NCI-H1436 treated with DMSO at 0.1 percent for 48 hours (cell line): ENCODE measurements at places on chromosomes 3 and 15.

DNA sequence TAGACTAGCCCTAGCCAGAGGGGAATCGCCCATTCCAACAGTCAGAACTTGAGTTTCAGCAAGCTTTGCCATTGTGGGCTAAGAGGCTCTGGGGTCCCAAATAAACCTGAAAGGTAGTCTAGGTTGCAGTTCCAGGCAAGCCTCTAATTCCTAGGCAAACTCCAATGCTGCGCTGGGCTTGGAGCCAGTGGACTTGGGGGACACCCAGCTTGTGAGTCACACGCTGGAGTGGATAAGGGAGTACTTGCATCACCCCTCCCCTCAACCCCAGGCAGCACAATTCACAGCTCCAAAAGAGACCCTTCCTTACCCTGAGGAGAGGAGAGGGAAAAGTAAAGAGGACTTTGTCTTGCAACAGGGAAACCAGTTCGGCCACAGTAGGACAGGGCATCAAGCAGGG is 105.2 kb upstream of the DPPA4 start:
- no peak for DNase-seq

GRCh38 chr3:36058404-36059030 is 321.8 kb upstream of the STAC start:
- peak; percentile 25 for DNase-seq

- no peak for DNase-seq
Observed at GRCh38 chr3:66241466-66241865, 20.7 kb downstream of the SLC25A26 start.

DNA sequence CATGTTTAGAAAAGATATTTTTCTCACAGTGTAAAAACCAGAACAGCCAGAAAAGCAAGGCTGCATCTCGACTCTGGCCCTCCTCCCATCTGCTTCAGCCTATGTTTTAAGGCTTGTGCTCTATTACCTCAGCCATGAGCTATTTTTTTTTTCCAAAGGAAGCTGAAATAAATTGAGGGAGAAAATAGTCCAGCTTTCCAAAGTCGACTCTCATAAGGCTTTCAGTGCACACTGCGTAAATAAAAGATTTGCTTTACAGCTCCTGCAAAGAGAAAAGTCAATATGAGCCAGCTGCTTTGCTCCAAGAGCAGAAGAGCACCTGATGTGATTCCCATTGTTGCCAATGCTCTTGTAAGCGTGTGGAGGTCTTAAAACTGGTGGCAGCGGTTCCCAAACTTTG is 26.7 kb downstream of the SCG3 start:
- DNase-seq, result no peak

- DNase-seq, result no peak
Observed at GRCh38 chr3:1288805-1289494, 196.1 kb downstream of the CNTN6 start.

DNA sequence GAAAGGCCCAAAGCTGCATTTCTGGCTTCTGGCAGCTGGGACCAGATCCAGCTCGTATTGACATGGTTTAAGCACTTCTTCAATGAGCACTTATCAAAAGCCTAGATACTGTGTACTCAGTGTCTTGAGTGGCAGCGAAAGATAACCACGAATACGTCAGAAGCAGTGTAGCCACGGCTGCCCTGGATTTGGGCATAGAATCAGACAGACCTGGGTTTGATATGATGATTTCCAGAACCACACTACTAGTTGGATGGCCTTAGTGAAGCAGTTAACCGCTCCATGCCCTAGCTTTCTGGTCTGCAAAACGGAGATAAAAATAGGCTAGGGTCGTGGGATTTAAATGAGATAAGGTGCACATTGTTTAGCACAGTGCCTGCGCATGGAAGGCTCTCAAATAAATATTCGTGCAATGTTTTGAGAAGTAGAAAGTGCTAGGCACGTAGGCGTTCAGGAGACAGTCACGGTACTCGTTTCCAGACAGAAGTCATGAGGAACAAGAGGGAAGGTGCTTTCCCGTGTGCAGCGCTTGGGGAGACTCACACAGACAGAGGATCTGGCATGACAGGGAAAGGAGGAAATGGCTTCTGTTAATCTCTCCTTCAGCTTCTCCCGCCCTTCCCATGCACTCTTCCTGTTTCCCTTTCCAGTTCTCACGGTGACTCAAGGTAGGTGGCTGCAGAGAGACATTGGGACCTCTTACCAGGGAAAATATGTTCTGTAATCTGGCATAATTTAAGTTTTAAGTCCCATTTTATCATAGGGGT is 70.3 kb downstream of the CCNL1 start:
- DNase-seq, result no peak

- no peak for DNase-seq
Observed at GRCh38 chr15:71732636-71733035, 77.7 kb upstream of the NR2E3 start.

DNA sequence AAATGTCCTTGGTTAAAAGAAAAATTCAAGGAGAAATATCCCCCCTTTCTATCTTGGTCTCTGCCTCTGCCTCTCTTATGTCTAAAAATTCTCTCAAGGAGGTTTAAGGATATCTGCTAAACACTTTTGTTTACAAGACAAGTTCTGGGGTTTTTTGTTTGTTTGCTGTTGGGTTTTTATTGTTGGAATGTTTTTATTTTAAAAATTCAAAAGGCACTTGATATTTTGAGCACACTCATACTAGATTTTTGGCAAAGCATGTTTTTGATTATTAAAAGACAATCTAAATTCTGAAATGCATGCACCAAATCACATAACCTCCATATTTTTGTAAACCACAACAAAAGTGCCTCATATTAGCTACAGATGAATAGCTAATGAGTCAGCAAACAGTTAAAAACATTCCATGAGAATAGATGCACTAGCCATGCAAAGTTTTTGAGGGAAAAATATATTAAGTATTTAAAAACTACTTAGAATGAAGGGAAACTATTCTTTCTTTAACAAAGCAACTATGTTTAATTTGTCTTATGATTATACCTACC is 84.6 kb downstream of the ZBTB20 start:
- DNase-seq, result no peak

- no peak for DNase-seq
Observed at GRCh38 chr3:62602987-62603386, 229.6 kb upstream of the FEZF2 start.

- no peak for DNase-seq
Observed at GRCh38 chr3:133999891-134000685, 29.6 kb downstream of the SLCO2A1 start.

GRCh38 chr3:13262493-13263211 is 157.5 kb downstream of the NUP210 start:
- no peak for DNase-seq

DNA sequence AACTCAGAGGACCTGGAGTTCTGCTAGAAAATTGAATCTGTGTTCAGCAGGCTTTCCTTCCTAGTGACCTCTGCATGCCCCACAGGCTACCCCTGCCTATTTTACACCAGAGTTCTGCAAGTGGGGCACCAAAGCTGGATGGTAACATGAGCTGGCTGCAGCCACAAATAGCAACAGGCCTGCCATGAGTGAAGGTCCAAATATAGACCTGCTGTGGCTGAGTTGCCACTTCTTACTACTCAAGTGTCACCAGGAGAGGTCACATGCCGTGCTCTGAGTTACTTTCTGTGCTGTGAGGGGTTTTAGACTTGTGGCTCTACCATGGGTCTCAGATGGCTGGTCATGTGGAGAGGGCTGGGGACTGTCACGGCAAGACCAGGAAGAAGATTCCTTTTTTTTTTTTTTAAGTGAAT is at the start of gene FSD2:
FSD2 (minus strand) TSS at position 76 of the 413 bp plus-strand sequence. CDS start 18,679 bp downstream, outside the sequence.
- DNase-seq, result no peak

DNA sequence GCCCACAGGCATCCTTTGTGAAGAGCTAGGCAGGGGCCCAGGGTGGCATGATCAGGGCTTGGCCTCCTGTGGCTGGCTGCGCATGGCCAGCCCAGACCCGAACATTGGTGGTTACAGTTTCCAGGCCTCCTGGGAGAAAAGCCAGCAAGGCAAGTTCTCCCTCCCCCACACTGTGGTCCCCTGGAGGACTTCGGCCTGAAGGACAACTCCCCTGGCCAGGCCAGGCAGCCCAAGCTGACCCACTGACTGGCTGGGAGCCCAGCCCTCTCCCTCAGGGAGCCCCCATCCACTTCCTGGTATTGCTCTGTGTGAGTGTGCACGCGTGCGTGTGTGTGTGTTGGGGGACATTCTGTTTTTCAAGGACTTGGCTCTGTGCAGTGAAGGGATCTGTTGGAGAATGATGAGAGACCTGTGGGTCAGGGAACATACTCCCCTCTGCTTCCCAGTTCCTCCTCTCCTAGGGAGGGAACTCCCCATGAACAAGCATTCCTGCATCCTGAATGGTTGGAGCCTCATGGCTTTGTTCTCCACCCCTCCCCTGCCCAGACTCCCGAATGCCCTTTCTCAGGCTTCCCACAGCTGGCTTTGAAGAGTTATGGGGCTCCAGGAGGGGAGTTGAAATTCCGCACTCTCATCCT is 29.5 kb downstream of the CORO2B start:
- no peak for DNase-seq

- no peak for DNase-seq
Observed at GRCh38 chr3:181919375-181919774, 207.7 kb downstream of the SOX2 start.

DNA sequence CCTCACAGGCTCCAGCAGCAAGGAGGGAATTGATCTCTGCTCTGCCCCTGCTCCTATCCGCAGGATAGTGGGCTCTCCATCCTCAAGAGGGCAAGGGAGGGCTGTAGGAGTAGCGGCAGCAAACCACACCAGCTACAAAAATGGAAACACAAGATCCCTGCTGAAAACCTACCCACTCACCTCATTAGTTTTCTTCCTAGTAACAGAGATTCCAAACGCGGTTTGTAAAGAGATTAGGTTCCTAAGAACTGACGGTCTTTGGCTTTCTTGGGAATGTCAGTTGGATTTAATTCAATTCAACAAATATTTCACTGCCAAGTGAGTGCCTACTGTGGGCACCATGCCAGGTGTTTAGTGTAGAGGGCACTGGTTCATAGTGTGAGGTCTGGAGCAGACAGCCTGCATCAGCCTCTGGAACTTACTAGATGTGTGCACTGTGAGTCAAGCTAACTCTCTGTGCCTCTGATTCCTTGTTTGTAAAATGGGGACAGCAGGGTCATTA is 84.7 kb downstream of the MRPL46 start:
- no peak for DNase-seq

DNA sequence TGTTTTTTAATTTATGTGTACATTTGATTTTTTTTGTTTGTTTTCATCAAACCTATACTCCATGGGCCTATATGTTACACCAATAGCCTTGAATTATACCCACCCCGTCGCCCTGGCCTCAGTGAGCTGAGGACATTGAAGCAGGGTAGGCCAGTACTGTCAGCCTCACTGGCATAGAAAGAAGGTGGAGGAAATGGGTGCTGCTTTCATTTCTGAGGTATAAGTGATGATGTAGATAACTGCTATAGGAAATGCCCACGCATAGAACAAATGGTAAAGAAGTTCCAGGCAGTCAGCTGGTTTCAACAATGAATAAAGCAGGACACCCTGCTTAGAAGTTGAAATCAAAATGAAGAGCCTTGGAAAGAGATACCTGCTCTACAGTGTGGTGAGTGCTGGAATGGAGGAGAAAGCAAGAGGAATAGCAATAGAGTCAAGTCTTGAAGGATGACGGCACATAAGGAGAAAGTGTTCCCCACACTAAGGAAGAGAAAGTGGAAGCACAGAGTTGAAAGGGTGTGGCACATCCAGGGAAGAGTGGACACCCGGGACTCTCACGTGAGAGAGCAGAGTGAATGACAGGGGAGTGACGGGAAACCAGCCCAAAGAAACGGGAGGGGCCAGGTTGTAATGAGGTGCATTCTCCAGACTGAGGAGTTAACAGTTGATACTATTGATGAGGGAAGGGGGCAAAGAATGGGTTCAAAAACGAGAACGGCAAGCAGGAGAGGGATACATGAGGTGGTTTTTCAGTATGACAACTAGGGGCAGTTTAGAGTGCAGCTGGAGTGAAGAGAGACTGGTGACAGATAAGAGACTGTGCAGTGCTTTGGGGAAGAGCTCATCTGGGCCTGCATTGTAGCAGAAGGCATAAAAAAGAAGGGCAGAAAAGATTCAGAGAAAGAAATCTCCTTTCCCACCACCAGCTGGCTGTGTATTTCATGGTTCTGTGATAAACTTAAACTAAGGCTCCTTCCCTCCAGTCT is 70.5 kb downstream of the KLHL25 start:
- no peak for DNase-seq

GRCh38 chr3:169390271-169390670 is 273.2 kb downstream of the MECOM start:
- DNase-seq, result no peak

- DNase-seq, result no peak
Observed at GRCh38 chr15:51077221-51078153, 17.2 kb downstream of the TNFAIP8L3 start.

DNA sequence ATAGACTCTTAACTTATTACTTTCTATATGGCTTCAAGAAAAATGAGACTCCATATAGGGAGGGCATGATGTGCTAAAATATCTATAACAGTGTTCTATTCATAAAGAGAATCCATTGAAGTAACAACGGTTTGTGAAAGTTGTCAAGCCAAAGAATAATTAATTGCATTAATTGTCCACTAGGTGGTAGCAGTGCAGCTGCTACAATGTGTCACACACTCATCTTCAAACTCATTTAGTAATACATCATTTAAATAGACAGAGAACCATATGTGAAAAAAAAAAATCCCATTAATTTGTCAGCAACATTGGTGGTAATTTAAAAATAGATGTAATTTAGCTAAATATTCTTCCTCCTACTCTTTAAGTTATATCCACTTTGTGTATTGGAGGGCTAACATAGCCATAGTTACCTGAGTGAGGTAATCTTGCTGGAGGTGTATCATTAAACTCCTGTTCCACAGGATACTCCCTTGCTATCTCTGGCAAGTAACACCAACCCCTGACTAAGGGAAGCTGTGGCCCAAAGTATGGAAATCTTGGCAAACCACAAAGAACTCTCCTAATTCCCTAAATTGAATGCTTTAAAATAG is 3.7 kb upstream of the CPA3 start:
- DNase-seq, result no peak

DNA sequence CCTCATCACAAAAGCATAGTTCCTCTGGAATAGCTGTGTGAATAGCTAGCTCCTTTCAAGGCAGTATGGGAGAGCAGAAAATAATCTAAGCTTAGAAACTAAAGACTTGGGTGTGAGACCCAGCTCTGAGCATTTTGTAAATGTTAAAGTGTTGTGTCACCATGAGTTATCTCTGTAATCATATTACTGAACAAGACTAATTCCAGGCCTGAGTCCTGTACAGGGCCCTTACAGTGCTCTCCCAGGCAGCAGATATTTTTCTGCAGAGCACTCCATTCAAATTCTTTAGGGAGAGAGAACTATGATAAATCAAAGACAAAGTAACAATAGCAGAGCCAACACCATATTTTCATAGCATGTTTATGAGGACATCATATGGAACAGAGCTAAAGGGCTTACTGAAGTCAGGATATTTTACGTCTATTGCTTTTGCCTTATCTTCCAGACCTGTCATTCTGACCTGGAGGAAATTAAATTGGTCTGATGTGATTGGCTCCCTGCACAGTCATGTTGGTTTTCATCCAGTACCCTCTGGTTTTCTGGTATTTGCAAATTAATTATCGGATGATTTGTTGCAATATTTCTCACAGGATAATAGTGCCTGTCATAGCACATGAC is 172.6 kb upstream of the PPP2R3A start:
- DNase-seq, result no peak

DNA sequence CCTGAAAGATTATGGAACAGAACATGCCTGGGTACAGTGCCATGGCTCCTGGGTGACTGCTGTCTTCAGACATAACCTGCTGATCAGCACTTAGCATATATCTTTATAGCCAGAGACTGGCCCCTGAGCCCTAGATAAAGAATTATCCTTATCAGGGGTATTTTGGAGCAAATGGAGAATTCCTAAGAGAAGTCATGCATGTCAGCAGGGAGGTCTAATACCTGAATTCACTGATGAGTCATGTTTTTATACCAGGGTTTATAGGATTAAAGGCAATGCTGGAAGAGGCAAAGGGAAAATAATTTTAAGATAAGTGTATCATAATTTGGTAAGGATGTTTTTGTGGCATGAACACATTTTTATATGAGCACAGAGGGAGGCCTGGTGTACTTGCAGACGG is 159.8 kb downstream of the ADAMTSL3 start:
- DNase-seq, result no peak
